ENCODE measurements at places on chromosomes 4 and X. TPM values are rescaled to one million over a fixed set of nuclear protein-coding genes. Genes with fewer than 3 reads are reported as not detected.

GRCh38 chr4:148649652-148650331 lies 207.6 kb upstream of the NR3C2 start:
- H3K27me3 ChIP-seq = no peaks in the 10 kb centered on the region
- H3K36me3 ChIP-seq = no peaks in the 10 kb centered on the region
- no peak overlapping the region for H3K4me3 ChIP-seq
- peaks cover 13% of the 10 kb centered on the region for H3K4me1 ChIP-seq
- peak; percentile 1 for DNase-seq

DNA sequence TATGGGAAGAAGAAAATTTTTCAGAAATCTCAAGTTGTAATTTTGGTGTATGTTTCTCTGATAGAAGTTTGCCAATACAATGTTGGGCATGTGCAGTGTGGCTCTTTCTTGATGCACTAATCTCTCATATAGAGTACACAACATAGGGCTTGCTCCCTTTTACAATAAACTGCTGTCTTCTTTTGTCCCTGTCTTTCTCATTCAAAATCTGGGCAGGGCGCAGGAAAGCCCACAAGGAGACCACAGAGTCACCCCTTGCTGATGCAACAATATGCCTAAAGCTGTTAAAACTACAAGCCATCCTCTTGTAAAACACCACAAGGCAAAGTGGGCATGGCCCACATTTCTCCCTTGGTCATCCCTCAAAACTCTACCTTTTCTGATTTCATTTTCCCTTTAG lies 63.4 kb upstream of the TBC1D9 start:
- no peak for DNase-seq
- H3K4me1 ChIP-seq = no peaks in the 10 kb centered on the region
- H3K4me3 ChIP-seq = no peak overlapping the region
- H3K36me3 ChIP-seq = peaks cover 1% of the 10 kb centered on the region

GRCh38 chrX:41236629-41237028 lies 97.3 kb upstream of the DDX3X start:
- H3K27ac ChIP-seq = no peak overlapping the region
- H3K36me3 ChIP-seq = no peaks in the 10 kb centered on the region
- peaks cover 8% of the 10 kb centered on the region for H3K4me1 ChIP-seq

DNA sequence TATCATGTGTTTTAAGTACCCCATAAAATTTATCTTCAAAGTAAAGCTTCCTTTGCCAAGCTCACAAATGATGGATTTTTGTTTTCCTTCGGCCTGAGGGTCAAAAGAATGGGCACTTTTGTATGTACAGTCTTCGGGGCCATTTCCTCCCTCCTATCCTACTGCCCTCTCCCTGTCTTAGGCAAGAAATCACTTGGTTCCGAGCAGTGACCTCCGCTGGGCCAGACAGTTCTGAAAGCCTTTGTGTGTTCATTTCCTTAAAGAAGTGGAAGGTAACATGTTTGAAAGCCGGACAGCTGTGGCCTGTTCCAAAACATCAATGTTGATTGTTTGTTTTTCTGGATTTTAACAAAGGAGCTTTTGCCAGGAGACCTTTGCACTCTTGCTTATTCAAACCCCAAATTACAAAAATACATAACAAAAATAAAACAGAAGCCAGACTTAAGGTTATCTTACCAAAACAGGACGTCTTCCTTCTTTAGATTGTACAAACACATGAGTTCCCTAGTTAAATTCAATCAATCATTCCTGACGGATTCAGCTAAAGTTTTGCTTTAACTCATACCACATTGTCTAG lies 110.6 kb upstream of the LIMCH1 start:
- DNase-seq = no peak
- no peak overlapping the region for H3K4me3 ChIP-seq
- H3K4me1 ChIP-seq = no peaks in the 10 kb centered on the region
- H3K27ac ChIP-seq = no peak overlapping the region

The USP51 gene
- total RNA-seq = 2.7 TPM

The RBM47 gene
- total RNA-seq = 10.9 TPM

The CT45A1 gene
- not detected for total RNA-seq

The IGSF1 gene
- total RNA-seq = not detected

The MOSPD2 gene
- total RNA-seq = 17.2 TPM
